ENCODE measurements at places on chromosomes 2 and 18.

DNA sequence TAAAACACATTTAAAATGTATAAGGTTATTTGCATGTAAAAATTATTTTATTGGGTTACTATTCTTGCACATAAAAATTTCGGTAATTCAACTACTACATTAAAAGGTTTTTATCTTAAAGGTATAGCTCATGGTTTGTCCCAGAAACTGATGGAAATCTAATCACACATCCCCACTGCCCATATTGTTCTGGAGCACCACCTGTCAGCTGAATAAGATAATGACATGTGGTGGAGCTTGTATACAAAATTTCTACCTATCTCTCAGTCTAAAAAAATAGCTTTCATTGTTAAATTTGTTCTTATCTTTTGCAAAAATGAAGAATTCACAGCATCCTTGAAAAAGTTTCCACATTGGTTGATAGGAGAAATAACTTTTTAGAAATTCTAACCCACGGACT is 18.3 kb downstream of the ERBB4 start:
- H3K4me1 ChIP-seq: no peaks in the 10 kb centered on the region
- no peaks in the 10 kb centered on the region for H3K36me3 ChIP-seq
- H3K27ac ChIP-seq: no peak overlapping the region
- H3K27me3 ChIP-seq: no peaks in the 10 kb centered on the region

GRCh38 chr2:240959941-240960308 is 38.5 kb upstream of the SNED1 start:
- no peak overlapping the region for H3K4me3 ChIP-seq
- DNase-seq: no peak
- no peaks in the 10 kb centered on the region for H3K36me3 ChIP-seq
- H3K4me1 ChIP-seq: peaks cover 32% of the 10 kb centered on the region
- H3K27ac ChIP-seq: peak overlapping the region; percentile 44
- peaks cover 17% of the 10 kb centered on the region for H3K27me3 ChIP-seq

GRCh38 chr2:236307641-236308040 is 43.4 kb upstream of the ASB18 start:
- no peaks in the 10 kb centered on the region for H3K4me1 ChIP-seq
- H3K36me3 ChIP-seq: no peaks in the 10 kb centered on the region
- H3K27me3 ChIP-seq: no peaks in the 10 kb centered on the region
- no peak for DNase-seq
- no peak overlapping the region for H3K27ac ChIP-seq
- no peak overlapping the region for H3K4me3 ChIP-seq

GRCh38 chr2:113760400-113760799 is 4.0 kb upstream of the SLC35F5 start:
- H3K36me3 ChIP-seq: no peaks in the 10 kb centered on the region
- no peak overlapping the region for H3K4me3 ChIP-seq
- H3K4me1 ChIP-seq: peaks cover 10% of the 10 kb centered on the region
- no peak overlapping the region for H3K27ac ChIP-seq
- peak; percentile 54 for DNase-seq
- H3K27me3 ChIP-seq: no peaks in the 10 kb centered on the region

DNA sequence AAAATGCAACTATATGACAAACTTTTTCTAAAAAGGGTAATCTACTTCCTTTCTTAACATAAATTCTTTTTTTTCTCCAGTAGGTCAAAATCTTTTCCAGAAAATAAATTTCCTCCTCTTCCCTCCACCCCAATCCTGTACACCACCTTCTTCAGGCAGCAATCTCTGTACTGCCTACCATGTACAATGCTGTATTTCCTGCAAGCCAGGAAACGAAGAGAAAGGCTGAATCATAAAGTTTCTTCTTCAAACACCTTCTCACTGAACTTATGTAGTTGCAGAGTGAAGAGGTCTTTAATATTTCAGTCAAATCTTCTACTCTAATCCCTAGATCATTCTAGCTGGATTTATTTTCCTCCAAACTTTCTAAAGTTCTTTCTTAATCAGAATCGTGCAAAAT is 18.2 kb upstream of the C2orf66 start:
- H3K4me1 ChIP-seq: 0 out of 2 replicates have a peak, but pooled peaks cover 3% of the 10 kb centered on the region
- DNase-seq: no peak
- no peak overlapping the region for H3K27ac ChIP-seq
- H3K36me3 ChIP-seq: no peaks in the 10 kb centered on the region
- H3K27me3 ChIP-seq: no peaks in the 10 kb centered on the region

DNA sequence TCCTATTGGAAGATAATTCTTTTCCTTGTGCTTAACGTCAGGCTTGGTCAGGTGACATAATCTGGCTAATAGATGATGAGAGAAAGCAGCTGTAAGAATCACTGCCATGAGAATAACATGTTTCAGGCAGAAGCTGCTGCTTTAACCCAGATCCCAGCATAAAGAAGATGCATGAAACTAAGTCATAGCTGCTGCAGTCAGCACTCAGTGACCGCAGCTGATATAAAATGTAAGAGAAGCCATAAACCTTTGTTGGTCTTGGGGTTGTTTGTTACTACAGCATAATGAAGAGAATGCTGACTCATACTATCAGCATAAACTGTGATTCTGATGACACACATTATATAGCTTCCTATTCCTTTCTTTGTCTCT is 274.3 kb upstream of the TRIB2 start:
- H3K27ac ChIP-seq: no peak overlapping the region
- no peaks in the 10 kb centered on the region for H3K27me3 ChIP-seq
- DNase-seq: peak; percentile 73
- H3K4me3 ChIP-seq: no peak overlapping the region
- peaks cover 8% of the 10 kb centered on the region for H3K4me1 ChIP-seq
- H3K36me3 ChIP-seq: no peaks in the 10 kb centered on the region
